ENCODE measurements at places on chromosomes 4 and X.

DNA sequence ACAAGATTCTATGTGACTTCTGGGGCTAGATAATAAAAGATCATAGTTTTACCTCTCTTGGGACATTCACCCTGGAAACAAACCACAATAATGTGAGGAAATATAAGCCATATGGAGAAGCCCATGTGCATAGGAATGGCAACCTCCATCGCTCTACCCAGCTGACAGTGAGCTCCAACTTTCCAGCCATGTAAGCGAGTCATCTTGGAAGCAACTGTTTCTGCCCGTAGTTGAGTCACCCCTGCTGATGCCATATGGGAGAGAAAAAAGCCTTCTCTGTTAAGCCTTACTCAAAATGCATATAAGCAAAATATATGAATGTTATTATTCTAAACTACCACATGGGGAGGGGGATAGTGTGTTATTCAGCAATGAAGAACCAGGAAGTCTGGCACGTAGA is 31.4 kb upstream of the RELL1 start:
- DNase-seq = peak; percentile 63

DNA sequence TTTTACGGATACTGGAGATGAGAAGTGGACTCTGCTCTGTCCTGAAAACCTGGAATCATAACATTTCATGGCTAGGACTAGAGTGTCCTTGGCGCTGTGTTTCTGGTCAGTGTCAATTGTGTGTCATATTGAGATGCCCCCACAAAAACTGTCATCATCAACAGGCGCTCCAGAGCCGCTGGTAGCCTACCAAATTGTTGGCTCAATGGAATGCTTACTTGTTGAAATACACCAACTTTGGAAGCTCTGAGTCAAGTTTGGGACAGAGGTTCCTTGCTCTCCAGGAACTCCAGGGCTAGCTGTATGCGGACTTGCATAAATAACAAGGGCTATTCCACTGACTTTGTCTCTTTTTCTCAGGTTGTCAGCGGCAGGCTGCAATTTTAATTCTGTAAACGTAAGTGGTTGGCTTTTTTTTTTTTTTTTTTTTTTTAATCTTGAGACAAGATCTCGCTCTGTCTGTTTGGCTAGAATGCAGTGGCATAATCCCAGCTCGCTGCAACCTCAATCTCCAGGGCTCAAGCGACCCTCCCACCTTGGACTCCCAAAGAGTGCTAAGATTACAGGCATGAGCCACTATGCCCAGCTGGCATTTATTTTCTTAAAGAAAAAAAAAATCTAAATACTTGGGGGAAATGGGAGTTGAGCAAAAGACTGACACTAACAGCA is 871 bp upstream of the HPGD start:
- peak; percentile 14 for DNase-seq

GRCh38 chr4:77072195-77072753 is 3.5 kb downstream of the CCNI start:
- no peak for DNase-seq

- DNase-seq = no peak
Measured at GRCh38 chr4:11153171-11153750, 275.4 kb downstream of the HS3ST1 start.

GRCh38 chrX:1466232-1466661 is 13.5 kb upstream of the ASMTL start:
- DNase-seq = no peak

GRCh38 chr4:122652379-122652778 is 31.5 kb upstream of the IL21 start:
- DNase-seq = peak; percentile 84

GRCh38 chr4:109733728-109734127 is 3.9 kb upstream of the PLA2G12A start:
- DNase-seq = no peak

DNA sequence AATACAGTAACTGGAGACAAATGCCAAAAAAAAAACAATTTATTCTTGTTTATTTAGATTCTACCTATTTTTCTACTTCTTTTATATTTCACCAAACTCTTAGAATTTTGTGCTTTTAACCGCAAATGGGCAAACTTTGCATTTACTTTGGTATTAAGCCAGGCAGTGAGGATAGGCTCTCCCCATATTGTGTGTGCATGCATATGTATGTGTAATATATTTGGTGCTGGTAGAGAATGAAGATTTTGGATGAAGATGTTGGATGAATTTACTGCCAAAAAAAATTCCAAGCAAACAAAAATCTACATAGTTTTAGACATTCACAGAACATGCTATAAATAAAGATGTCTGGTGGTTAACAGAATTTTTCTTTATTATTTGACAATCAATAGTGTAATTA is 30.3 kb downstream of the GALNTL6 start:
- no peak for DNase-seq

DNA sequence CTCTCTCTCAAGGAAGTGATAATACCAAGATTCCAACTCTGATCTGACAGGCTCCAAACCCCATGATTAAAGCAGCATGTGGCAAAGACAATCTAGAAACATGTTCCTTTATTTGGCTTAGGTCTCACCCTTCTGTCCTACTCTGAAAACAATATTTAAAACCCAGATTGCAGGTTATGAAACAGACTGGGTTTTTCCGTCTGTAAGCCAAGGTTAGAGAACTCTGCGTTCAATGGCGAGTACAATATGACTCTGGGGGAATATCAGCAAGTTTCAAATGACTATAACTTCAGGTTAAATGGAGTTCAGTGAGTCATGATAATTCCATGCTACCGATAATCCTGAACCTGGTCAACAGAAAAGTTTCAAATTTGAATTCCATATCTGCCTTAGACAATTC is 50.8 kb downstream of the ANAPC10 start:
- DNase-seq = no peak

DNA sequence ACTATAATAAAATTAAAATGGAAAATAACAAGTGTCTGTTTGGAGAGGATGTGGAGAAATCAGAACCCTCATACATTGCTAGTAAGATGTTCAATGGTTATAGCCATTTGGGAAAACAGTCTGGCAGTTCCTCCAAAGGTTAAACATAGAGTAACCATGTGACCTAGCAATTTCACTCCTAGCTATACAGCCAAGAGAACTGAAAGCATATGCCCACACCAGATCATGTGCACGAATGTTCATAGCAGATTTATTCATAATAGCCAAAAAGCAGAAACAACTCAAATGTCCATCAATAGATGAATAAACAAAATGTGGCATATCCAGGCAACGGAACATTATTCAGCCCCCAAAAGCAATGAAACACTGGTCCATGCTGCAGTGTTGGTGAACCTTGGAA is 9.4 kb upstream of the CCNQ start:
- no peak for DNase-seq

DNA sequence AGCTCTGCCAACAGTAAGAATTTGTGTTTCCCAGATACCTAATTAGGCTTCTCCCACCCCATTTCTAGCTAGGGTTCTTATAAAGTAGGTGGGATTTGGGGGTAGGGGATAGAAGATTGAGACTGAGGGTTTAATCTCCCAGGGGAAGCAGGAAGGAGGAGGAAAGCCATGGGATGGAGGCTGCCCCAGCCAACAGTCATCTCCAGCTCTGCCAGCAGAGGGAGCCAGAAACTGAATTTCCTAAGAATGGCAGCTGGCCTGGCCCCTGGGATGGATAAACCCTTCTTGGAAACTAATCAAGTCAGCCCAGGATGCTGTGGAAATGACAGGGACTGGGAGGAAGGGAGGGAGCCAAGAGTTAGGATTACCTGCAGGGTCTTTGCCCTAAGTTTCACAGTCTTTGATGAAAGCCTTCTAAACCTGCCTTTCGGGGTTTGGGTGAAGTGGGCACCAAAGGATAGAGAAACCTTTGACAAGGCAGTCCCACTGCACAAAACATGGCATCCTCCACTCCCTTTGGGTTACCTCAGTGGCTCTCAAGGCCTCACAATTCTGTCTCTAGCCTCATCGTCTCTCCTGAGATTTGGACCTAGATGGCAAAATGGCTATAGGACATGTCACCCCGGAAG is 6.7 kb upstream of the ERCC6L start:
- peak; percentile 38 for DNase-seq

- peak; percentile 42 for DNase-seq
Measured at GRCh38 chr4:39036172-39036571, 4.0 kb upstream of the TMEM156 start.

DNA sequence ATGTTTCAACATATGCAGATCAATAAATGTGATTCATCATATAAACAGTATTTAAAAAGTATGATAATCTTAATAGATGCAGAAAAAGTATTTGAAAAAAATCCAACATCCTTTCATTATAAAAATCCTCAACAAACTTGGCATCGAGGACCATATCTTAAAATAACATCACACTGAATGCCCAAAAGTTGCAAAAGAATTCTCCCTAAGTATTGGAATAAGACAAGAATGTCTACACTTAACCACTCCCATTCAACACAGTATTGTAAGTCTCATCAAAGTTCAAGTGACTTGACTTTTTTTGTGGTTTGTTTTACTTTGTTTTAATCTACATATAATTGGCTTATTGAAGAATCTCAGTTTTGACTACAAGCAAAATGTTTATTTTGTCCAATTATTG is 779.0 kb upstream of the SLIT2 start:
- DNase-seq = no peak

- DNase-seq = no peak
Measured at GRCh38 chr4:22969287-22969896, 276.7 kb downstream of the GBA3 start.

DNA sequence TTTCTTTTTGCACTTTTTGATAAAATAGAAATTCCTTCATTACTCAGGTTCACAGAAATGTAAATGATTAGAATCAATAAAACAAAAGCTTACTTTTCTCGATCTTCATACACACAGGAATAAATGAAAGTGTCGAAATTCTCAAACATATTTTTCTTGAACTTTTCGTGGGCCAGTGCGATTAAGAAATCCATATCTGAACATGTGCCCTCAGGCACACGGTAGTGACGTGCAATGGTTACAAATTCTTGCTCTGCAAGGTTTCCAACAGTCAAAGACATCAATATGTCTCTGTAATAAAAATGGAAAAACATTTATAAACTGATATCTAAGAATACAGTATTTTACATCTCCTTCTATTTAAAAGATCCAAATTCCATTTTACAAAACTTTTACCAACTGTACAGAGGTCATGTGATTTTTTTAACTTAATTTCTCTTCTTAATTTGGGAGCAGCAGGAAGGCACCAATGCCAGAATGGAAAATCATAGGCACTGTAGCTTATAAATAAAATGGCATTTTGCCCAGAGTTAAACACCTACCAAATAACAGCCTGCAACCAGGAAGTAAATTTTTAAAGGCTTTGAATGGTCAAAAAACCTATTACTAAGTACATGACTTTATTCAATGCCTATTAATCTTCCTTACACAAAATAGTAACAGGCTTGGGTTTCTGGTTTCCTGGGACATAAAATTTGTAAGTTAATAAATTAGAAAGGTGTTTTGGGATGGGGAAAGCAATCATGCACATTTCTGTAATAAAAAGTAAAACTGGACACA is 165.0 kb downstream of the EFHC2 start:
- DNase-seq = no peak

DNA sequence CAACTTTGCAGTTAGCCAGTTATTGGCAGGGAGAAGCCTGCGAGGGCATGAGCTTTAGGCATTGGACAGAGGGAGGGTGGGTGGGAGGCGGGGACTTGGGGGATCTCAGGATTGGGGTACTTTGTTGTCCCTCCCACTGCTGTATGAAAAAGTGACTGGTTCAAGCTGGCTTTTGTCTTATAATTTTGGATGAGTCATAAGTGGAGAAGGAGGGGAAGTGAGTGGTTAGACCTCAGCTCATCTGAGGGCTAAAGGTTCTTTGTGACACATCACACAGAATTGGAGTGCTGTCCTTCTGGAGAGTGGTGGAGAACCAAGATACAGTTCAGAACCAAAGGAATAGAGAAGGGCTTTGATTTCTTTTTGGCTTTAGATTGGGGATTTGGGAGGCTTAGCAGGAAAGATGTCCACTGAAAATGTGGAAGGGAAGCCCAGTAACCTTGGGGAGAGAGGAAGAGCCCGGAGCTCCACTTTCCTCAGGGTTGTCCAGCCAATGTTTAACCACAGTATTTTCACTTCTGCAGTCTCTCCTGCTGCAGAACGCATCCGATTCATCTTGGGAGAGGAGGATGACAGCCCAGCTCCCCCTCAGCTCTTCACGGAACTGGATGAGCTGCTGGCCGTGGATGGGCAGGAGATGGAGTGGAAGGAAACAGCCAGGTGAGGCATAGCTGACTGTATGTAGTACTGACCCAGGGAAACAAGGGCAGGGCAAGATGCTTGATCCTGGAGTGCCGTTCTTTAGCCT is at the start of gene SLC4A4:
TSS of gene SLC4A4 (plus strand) at position 175 of the 748 bp plus-strand sequence.
- peak; percentile 15 for DNase-seq

DNA sequence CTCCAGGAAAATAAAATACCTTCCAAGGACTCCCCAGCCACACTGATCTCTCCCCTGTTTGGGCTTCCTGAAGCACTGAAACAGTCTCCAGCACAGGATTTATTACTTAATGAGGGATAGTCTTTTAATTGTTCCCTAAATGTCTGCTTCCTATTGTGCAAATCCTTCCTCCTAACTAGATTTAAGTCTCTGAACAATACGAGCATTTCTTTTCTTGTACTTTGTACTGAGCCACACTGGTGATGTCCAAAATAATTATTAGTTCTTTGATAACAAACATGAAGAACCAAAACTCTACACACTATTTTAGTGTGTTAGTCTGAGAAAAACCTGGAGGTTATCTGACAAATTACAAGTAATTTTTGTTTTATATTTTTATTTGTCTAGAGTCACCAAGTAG is 5.1 kb downstream of the ADGRA3 start:
- no peak for DNase-seq

DNA sequence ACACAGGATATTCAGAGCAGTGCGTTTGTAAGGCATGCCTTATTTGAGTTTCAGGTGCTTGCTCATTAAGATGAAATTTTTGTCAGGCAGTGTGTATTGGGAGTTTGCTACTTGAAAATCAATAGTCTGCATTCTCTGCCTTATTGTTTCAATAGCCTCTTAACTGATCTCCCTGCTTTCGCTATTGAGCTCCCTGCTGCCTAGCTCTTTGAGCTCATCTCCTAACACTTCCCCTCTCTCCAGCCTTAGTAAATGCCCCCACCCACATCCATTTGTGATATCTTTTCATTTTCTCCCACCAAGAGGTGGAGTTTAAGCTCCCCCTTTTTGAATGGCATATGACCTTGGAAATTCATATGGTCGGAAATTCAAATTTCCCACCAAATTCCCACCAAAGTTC is 256.6 kb downstream of the IL1RAPL1 start:
- DNase-seq = no peak

Measured in cardiac muscle cell (in vitro differentiated cells and primary cell).